ENCODE measurements at places on chromosomes 12 and 14.

GRCh38 chr12:8501720-8502119 is 11.6 kb upstream of the CLEC4D start:
- no peak for DNase-seq

- no peak for DNase-seq
Measured at GRCh38 chr12:6662602-6662905, 365 bp downstream of the ING4 start.

- no peak for DNase-seq
Measured at GRCh38 chr12:111362687-111363475, 6.0 kb downstream of the PHETA1 start.

DNA sequence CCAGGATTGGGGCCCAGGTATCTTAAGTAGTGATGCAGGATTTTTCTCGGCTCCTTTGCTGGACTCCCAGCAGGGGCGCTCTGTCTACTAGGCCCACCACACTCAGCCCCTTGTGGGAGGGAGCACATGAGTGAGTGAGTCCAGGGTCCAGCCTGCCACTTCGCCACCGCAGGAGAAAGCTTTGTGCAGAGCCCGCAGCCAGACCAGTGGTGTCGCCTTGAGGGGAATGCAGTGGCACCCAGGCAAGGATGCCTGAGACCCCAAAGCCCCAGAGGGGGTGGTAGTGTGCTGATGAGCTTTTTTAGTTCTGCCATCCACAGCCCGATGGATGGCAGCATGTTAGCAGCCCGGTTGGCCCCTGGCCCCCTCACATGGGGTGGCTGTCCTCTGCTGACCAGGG is 5.4 kb upstream of the MRPS35 start:
- DNase-seq: no peak

- no peak for DNase-seq
Measured at GRCh38 chr14:96681829-96682228, 115.4 kb upstream of the VRK1 start.
